ENCODE measurements at places on chromosomes 1 and 21.
A peak's percentile ranks its signal among the peaks of the same experiment; 100 is the strongest.

- no peak for DNase-seq
Observed at GRCh38 chr1:31421371-31422040, 8.5 kb downstream of the SERINC2 start.

DNA sequence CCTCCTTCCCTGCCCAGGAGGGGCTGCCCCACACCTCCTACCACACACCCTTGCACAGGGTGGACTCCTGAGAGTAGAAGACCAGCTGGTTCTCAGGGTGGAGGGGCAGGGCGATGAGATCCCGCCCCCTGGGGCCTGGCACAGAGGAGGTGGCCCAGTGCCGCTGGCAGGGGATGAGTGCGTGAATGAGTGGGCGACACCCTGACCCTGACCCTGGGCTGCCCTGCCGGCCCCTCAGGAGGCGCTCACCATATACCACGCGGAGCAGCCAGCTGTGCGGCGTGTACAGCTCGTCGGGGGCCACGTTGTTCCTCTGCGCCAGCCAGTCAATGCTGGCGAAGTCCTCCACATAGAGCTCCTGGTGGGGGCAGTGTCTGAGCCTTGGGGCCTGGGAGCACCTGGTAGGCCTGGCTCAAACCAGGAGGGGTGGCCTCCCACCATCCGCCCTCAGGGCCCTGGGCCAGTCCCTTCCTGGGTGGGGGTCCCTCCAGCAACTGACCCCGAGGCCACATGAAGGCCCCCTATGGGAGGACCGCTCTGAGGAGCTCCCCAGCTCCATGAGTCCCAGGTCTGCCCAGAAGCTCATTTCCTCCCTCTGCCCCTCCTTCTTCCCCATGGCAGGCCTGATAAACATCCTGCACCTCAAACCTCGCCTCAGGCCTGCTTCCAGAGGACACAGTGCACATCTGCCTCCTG lies 13.0 kb downstream of the LSS start:
- no peak for DNase-seq

GRCh38 chr1:206502812-206503211 lies 4.5 kb upstream of the RASSF5 start:
- no peak for DNase-seq

DNA sequence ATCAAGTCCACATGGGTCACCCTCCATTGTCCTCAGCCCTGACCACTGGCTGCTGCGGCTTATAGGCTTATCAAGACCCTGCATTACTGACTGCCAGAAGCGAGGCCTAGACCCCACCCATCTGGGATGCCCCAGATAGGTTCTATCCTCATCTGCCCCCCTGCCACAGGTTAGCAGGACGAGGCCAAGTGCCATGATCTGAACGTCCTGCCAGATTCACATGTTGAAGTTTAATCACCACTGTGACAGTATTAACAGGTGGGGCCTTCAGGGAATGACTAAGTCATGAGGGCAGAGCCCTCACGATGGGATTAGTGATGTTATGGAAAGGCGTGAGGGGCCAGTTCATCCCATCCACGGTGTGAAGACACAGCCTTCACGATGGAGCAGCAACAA lies 6.2 kb upstream of the CPLANE2 start:
- DNase-seq = no peak

DNA sequence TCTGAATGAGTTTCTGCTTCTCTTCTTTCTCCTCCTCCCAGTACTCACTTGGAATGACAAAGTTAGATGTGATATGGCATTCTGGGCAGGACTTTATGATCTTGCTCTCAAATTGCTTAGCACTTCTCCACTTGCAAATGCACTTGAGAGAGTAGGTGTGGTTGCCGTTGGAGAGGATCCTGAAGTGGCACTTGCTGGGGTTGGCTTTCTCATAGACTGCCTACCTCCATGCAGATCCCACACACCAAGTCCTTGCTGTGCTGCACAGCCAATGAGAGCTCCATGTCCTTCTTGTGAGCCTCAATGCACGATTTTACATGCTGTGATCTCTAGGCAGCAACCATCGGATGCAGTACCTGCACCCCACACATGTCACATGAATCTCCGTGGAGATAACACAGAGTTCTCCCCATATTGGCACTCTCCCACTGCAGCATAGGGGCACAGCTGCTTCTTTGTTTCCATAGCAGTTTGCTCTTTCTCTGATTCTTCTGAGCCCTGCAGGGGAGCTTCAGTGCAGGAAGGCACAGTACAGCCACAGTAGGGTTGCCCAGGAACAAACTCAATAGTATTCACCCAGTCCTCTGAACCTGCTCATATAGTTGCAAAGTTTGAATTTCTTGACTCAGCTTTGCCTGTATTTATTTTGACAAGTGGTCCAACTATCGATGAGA lies 45.2 kb downstream of the ZNF691 start:
- DNase-seq = no peak

GRCh38 chr1:204514828-204515227 lies 1.4 kb upstream of the MDM4 start:
- DNase-seq = no peak

DNA sequence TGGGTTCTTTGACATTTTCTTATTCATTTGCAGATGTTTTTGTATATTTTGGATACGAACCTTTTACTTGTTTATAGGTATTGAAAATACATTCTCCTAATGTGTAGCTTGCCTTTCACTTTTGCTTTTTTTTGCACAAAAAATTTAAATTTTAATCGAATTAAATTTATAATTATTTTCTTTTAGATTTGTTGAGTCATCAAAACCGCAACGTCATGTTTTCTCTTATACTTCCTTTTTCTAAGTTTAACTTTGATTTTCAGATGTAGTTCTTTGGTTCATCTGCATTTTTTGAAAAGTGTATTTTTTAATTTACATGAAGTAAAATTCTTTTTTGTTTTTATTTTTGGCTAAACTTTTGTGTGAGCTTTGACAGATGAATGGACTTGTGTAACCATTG lies 243.7 kb upstream of the DPYD start:
- no peak for DNase-seq

- no peak for DNase-seq
Observed at GRCh38 chr1:30850607-30851006, 58.0 kb downstream of the SDC3 start.

GRCh38 chr1:94239796-94240195 lies 2.4 kb upstream of the ARHGAP29 start:
- DNase-seq = no peak

GRCh38 chr1:105652109-105652508 lies 1404.4 kb upstream of the PRMT6 start:
- no peak for DNase-seq

DNA sequence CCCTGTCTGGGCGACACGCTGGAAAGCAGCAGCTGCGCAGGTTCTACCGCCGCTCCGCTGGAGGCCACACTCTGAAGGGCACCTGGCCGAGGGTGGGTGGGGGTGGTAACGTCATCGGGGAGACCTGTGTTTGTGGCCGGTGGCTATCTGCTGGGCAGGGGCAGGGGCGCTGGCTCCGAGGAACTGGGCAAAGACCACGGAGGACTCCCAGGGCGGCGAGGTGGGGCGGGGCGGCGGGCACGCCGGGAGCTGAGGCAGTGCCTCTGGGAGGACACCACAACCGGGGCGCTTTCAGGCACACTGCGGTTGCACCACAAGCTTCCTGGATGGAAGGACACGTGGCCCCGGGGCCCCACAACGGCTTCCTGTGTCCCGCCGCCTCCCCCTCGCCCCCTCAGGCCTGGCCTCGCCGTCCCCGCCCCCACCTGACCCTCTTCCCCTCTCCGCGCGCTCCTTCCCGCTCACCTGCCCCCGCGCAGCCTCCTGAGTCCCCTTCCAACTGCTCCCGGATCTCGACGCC lies 3.3 kb upstream of the DENND2D start:
- no peak for DNase-seq

- DNase-seq = no peak
Observed at GRCh38 chr1:29655945-29656850, 419.9 kb downstream of the PTPRU start.

DNA sequence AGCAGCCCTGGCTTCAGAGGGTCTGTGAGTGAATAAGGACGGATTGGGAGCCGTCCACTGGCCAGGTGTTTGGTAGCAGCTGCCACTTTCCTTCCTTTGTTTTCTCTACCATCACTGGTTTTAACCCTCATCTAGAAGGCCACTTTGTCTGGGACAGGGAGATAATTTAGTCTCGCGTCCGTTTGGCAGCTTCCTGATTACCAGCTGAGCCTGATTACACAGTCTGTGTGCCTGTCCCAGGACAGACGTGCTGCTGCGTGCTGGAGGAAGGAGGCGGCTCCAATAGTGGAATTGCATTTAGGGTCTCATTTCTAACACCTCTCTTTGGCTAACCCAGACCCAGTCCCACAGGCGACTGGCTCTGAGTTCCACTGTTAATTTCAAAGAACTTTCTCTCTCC lies 24.6 kb upstream of the CASQ2 start:
- no peak for DNase-seq

GRCh38 chr1:150963321-150964163 lies 11.1 kb downstream of the CERS2 start:
- DNase-seq = no peak

GRCh38 chr1:89047734-89048133 lies 17.3 kb downstream of the GBP1 start:
- no peak for DNase-seq

DNA sequence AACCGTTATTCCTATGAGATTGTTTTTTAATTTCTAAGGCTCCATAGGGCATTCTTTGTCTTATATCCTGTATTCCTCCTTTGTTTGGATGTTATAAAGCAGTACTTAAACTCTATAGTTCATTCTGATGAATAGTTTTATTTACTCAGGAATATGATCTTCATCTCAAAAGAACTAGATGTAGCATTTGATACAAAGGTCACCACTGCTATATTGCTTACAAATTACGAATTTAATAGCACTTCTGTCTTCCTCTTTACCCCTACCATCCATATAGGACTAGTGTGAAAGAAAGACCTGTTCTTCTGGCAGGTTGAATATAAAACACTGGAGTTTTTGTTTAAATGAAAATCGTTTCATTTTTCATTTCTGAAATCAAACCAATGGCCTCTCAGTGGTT lies 468.1 kb upstream of the CXADR start:
- DNase-seq = no peak

DNA sequence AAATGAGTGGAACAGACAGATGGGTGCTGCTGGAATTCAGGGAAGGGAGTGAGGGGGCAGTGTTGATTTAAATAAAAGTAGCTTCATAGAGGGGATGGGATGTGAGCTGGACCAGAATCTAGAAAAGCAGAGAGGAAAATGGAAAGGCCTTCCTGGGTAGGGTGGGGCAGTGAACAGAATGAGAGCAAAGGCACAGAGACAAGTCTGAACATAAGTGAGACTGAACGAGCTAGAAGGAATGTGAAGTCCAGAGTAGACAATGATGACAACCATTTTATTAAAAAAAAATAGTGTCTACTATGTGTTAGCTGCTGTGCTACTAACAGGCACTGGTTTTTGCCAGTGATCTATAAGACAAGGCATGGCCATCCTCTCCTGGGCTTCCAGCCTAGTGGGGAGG lies 36.0 kb downstream of the ELK4 start:
- no peak for DNase-seq

DNA sequence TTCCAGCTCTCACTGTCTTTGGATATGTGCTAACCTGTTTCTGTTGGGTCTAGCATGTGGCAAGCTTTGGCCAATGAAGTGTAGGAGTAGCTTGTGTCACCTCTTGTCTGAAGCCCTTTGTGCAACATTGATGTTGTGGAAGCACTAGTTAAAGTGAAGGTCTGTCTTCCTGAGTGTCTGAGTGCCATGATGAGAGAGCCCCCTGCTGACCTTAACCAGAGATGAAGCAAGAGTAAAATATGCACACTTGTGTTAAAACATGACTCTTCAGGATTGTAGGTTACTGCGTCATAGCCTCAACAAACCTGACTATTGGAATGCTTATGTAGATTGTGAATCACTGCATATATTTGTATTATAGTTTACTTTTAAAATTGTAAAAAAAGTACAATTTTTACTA lies 103.7 kb downstream of the NCAM2 start:
- DNase-seq = peak; percentile 23

DNA sequence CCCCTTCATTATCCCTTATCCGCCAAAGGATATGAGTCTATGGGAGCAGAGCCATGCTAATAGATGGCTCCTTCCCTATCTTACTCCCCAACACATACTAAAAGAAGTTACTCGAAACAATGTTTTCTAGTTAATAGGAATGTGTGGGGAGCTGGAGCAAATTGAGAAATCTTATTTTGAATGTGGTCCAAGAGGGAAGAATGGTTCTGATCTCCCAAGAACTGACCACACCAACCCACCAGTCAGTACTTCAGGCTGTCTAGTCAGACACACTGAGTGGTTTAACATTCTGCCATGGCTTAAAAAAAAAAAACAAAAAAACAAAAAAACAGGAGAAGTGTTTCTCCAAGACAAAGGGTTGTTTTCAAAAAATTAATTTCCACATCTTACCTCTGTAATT lies 31.5 kb upstream of the DNASE2B start:
- DNase-seq = peak; percentile 70

- no peak for DNase-seq
Observed at GRCh38 chr1:246794828-246795671, 70.8 kb downstream of the SCCPDH start.

- DNase-seq = no peak
Observed at GRCh38 chr1:154808909-154809262, 61.2 kb downstream of the KCNN3 start.

DNA sequence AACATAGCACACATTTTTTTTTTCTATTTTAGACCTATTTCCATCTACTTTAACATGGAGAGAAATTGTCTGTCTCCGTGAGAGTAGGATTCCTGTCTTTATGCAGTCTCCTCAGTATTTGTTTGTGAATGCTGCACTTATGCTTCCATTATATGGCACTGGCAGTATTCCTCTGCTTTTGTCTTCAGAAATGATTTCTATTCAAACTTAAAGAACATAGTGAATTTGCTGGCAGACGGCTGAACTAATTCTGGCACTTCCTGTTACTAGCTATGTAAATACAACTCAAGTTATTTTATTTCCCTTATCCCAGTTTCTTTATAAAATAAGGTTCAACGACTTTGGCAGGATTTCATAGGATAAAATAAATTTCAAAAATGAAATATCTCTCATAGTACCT lies 45.3 kb downstream of the KCTD3 start:
- no peak for DNase-seq

DNA sequence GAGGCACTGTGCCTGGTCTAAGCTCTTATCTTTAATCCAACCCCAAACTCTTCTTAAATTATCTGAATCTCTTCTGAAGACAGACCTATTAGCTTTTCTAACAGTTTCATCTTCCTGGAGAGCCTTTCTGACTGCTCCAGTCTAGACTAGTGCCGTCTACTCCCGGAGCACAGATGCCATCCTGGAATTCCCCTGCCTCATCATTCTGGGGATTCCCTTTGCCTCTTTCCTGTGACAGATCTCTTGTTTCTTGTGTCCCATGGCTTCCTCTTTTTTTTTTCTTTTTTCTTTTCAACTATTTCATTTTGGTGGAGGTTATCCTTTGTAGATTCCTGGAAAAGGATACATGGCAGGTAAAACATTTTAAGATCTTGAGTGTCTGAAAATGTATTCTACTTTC lies 11.7 kb downstream of the SEMA4A start:
- no peak for DNase-seq

- DNase-seq = no peak
Observed at GRCh38 chr1:154342132-154342531, 16.8 kb downstream of the ATP8B2 start.

GRCh38 chr1:1793481-1794244 lies 15.4 kb upstream of the NADK start:
- no peak for DNase-seq

- DNase-seq = peak; percentile 85
Observed at GRCh38 chr1:200367841-200368534, 41.8 kb downstream of the ZNF281 start.

GRCh38 chr1:25009671-25010262 lies 79.7 kb upstream of the RUNX3 start:
- DNase-seq = no peak

GRCh38 chr1:190205713-190206112 lies 272.0 kb downstream of the BRINP3 start:
- peak; percentile 10 for DNase-seq

All from skeletal muscle cell (primary cell).